ENCODE measurements at places on chromosomes 4 and X.

DNA sequence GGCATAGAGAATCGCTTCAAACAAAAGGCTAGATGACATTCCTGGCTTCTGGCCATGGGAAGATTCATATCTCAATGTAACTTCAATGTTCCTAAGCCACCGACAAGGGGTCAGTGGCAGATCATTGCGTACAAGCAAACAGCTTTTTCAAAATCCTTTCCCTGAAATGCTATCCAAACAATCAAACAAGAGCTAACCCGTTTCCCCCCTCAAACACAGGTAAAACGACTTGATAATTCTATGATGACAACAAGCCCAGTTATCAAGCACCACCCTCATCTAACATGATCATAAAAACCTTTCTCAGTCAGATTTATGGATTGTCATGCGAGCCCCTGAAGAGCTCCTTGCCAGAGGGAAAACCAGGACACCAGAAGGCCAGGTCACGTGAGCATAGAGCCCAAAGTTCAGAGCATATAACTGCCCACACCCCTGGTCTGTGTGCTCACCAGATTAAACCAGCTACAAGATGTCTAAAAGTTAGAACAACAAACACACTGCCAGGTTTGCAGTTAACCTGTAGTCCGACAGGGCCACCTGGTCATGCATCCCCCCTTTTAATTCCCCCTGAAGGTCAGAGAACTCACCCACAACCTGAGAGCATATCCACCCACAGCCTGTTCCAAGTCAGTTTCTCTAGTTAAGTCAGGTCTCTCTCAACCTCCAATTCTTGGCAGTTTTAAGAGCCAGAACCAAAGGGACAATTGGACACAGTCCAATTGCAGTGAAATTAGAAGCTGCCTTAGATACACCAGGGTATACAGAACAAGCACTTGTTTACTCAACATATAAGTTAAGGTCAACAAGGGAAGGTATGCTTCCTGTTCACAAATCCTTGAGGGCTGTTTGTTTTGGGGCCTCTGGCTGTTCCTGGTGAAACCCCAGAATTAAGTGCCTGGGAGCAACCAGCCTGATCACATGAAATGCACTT is 248.1 kb upstream of the PPARGC1A start:
- no peak for DNase-seq

DNA sequence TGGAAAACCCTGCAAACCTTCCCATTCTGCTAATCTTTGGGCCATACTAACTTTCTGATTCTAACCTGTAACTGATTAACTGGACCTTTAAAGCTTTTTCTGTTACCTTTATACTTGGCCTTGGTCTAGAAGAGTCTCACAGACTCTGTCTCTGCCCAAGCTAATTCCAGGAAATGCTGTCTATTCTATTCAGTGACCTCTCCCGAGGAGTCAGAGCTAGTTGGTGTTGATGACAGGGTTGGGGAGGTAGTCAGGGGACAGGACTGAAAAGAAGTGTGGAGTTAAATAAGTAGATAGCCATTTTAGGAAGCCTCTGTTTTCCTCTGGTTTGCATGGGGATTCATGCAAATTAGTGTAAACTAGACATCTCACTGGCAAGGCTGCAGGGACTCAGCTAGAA is 429.5 kb downstream of the GRID2 start:
- DNase-seq, result no peak

DNA sequence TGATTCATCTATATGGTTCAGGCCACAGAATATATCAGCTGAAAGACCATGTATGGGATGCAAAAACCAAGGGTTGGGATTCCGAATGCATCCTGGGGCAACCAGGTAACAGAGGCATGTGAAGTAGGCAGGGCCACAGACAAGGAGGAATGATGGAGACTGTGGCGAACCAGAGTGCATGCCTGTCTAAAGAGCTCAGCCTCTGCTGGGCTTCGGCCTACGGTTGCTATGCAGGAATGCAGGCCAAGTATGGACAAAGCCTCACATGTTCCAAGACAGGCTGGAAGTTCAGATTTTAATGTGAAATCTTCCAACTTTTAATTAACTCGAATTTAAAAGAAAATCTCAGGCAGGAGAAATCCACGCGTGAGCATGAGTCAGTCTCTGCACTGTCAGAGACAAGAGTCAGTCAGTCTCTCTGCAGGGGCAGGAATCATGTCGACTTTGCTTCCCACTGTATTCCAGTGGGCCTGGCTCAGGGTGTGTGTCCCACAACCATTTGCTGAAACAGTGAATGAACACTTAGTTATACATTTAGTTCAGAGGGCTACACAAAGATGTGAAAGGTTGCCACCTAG is 344.4 kb downstream of the UNC5C start:
- no peak for DNase-seq

DNA sequence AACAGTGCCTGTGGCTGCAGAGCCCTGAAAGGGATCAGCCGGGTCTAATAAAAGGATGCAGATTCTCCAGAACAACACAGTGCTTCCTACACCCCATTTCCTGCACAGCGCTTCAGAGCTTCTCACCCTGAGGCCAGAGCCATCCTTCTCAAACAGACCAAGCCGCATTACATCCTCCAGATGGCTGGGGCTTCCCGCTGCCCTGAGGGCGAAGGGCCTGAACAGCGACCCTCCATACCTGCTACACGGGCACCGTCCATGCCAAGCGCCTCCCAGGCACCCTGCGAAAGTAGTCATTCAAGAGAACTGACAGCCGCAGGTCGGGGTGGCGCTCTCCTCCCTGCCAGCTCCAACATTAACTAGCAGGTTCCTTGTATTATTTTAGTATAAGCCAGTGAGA is 36.5 kb downstream of the ACOX3 start:
- DNase-seq, result no peak

GRCh38 chrX:154371789-154372300 is 2.6 kb downstream of the FLNA start:
- peak; percentile 44 for DNase-seq

GRCh38 chrX:13721819-13722519 is 12.5 kb downstream of the TRAPPC2 start:
- no peak for DNase-seq

- DNase-seq, result no peak
These were observed 98.8 kb upstream of the DHX15 start for GRCh38 chr4:24683116-24683515.

GRCh38 chrX:37998586-37999262 is 7.6 kb upstream of the SYTL5 start:
- peak; percentile 79 for DNase-seq

- DNase-seq, result no peak
These were observed 50.6 kb downstream of the PCDH7 start for GRCh38 chr4:30770812-30771211.

DNA sequence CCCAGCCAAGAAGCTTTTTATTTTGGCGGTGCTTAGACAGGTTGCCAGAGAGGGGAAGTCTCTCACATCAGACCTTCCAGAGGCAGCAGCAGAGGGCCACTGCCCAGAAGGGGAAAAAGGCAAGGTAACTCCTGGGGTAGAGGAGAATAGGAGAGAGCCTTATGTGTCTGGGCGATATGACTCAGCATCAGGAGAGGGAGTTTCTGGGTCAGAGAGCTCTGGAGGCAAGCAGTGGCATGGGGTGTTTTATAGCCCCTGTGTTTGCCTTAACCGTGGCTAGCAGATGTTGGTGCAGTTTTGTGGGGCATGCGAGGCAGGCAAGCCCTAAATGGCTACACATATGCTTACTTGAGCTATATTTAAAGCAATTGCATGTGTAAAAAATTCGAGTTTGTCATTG is 8.3 kb upstream of the ZXDB start:
- DNase-seq, result no peak

DNA sequence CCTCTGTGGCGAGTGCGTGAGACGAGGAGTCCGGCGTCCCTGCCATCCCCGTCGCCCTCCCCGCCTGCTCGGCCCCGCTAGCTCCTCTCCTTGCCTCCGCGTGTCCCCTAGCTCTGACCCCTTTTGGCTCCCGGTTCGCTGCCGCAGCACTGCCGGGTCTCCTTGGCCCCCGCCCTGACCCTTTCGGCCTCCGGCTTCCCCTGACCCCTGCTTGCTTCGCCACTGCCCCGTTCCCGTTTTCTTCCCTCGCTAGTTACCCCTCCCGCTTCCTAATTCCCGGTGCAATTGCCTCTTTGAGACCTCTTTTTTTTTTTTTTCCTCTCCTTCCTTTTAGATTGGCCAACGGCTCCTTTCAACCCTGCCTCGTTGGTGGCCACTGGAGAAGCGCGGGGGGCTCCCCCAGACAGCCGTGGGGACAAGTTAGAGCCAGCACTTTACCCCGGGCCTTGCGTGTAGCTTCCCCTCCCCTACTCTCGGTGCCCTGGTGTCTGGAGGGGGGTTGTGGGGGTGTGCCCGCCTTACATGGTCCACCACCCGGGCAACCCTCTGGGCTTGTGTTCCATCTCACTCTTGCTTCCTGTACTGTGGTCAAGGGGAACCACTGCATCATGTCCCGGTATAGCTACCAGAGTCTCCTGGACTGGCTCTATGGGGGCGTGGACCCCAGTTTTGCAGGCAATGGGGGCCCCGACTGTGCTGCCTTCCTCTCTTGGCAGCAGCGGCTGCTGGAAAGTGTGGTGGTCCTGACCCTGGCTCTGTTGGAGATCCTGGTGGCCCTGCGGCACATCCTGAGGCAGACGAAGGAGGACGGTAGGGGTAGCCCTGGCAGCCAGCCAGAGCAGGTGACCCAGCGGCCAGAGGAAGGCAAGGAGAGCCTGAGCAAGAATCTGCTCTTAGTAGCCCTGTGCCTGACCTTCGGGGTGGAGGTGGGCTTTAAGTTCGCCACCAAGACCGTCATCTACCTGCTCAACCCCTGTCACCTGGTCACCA is 548 bp downstream of the TMEM164 start:
- DNase-seq, result no peak

DNA sequence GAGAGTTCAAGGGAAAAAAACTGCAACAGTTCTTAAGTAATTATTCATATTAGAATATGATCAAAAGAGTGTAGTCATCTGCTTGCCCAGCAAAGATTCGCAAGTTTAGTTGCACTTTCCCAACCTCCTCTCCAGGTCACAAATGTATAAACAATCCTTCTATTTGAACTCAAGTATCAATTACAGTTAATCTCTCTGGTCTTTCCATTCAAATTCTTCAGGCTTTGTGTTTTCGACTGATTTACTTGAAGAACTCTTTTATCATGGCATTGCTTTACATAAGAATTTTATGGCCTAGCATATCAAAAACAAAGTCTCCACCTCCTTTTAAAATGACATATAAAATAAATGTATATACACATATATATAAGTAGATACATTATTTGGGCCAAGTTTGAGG is 1009.6 kb upstream of the DIAPH2 start:
- DNase-seq, result no peak

DNA sequence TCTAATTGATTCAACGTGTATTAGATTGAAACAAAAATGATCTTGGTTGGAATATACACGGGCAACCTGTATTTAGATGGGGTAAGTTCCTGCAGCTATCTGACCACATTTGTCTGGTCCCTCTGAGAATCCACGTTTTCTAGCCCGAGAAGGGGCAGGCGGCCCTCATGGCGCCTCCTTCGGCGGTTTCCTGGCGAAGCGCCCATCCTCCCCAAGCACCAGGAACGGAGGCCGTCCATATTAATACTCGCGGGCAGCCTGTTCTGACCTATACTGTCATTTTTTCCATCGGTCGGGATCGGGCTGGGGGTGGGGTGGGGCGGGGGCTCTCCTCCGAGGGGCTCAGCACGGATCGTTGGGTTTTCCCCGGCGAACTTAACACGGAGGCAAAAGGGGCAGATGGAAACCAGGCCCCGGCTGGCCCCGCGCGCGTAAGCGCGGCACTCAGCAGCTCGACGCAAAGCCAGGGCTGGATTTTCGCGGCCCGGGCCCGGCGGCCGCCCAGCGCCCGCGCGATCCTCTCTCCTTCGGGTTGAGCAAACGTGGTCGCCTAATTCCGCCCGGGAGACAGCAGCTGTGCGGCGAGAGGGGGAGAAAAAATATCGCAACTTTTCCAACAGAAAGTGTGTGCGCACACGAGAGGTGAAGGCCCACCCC is 77.2 kb upstream of the BCOR start:
- peak; percentile 76 for DNase-seq

DNA sequence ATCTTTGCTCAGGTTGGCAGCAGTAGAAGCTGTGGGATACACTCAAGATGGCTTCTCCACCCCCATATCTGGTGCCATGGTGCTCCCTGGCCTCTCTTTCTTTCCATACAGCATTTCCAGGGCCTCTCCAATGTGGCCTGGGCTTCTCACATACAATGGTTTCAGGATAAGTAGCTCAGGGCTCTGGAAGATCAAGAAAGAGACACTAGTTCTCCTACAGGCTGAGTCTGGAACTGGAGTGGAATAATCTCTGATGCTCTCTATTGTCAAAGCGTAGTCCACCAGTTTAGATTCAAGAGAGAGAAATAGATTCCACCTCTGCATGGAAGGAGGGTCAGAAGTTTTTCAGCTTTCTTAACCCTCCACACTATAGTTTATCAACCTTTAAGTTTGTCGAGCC is 138.2 kb upstream of the AADAT start:
- DNase-seq, result no peak
